ENCODE measurements at places on chromosomes 3 and 15. TPM values are rescaled to one million over a fixed set of nuclear protein-coding genes. Genes with fewer than 3 reads are reported as not detected.

GRCh38 chr15:97963779-97964178, 3.3 kb downstream of the ARRDC4 start:
- no peak for DNase-seq
- no peak overlapping the region for H3K4me3 ChIP-seq
- H3K4me1 ChIP-seq, result peaks cover 38% of the 10 kb centered on the region
- H3K27me3 ChIP-seq, result no peaks in the 10 kb centered on the region
- peaks cover 25% of the 10 kb centered on the region for H3K36me3 ChIP-seq
- H3K27ac ChIP-seq, result peak overlapping the region; percentile 8

- H3K4me3 ChIP-seq, result peak overlapping the region; percentile 58
- H3K4me1 ChIP-seq, result peaks cover 8% of the 10 kb centered on the region
- no peaks in the 10 kb centered on the region for H3K36me3 ChIP-seq
- peaks cover 5% of the 10 kb centered on the region for H3K27me3 ChIP-seq
- H3K27ac ChIP-seq, result peak overlapping the region; percentile 65
- no peak for DNase-seq
Observed at GRCh38 chr15:51342227-51342999, 958 bp downstream of the GLDN start.

- peaks cover 38% of the 10 kb centered on the region for H3K27me3 ChIP-seq
- H3K36me3 ChIP-seq, result no peaks in the 10 kb centered on the region
- peaks cover 8% of the 10 kb centered on the region for H3K4me1 ChIP-seq
- no peak for DNase-seq
- no peak overlapping the region for H3K27ac ChIP-seq
Observed at GRCh38 chr3:45796902-45797637, 734 bp upstream of the SLC6A20 start.

DNA sequence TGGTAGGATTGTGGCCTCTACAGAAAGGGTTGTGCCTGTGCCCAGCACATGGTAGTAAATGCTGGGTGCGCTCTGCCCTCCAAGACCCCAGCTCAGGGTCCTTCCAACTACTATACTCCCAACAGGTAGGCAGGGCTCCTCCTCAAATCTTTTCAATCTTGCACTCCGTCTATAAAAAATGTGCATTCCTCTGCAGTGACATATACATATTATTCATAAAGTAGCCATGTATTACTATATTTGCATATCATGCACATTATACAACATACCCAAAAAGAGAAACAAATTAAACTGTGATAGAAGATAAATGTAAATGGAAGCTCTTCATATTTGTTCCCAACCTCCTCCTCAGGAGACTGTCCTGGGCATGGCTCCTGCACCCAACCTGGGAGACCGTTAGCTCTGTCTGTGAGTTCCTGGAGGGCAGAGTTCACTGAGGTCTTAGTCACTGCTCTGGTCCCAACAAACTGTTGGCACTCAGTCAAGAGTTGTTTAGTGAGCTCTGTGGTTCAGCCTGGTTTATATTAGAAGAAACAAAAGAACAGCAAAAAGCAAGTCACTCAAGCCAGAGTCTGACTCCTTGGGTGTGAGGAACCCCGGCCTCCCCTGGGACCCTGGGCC, 47.7 kb upstream of the GRIP2 start:
- H3K27me3 ChIP-seq, result no peaks in the 10 kb centered on the region
- H3K4me1 ChIP-seq, result no peaks in the 10 kb centered on the region
- DNase-seq, result no peak

SEMA7A gene
- 0.98 TPM for polyA plus RNA-seq

Measured in heart left ventricle (tissue), 16 donors.